ENCODE measurements at places on chromosomes 1 and 21. TPM values are rescaled to one million over a fixed set of nuclear protein-coding genes. Genes with fewer than 3 reads are reported as not detected.

RGSL1 gene
- not detected for total RNA-seq

KCNJ9 gene
- not detected for total RNA-seq

CD101 gene
- 2.1 TPM for total RNA-seq

AKR7A3 gene
- 0.52 TPM for total RNA-seq

INSRR gene
- 0.52 TPM for total RNA-seq

RAB7B gene
- total RNA-seq, result 6.3 TPM

TRPM2 gene
- total RNA-seq, result 1.6 TPM

OR2L13 gene
- total RNA-seq, result not detected

PSRC1 gene
- total RNA-seq, result 1.6 TPM

COL8A2 gene
- total RNA-seq, result 11.0 TPM

RIPPLY3 gene
- not detected for total RNA-seq

HES2 gene
- not detected for total RNA-seq

SPRR2B gene
- total RNA-seq, result not detected

FAM177B gene
- total RNA-seq, result not detected

FCAMR gene
- total RNA-seq, result not detected

RNF187 gene
- total RNA-seq, result 17.2 TPM

CFHR1 gene
- total RNA-seq, result 1.6 TPM

RORC gene
- total RNA-seq, result 8.9 TPM

ADORA3 gene
- 0.52 TPM for total RNA-seq

POLR3GL gene
- 17.7 TPM for total RNA-seq

SLAMF9 gene
- total RNA-seq, result not detected

Measured in skeletal muscle tissue (tissue), 5 donors.